ENCODE measurements at places on chromosomes 4 and X.
A peak's percentile ranks its signal among the peaks of the same experiment; 100 is the strongest.

GRCh38 chr4:74087481-74087880 lies 11.5 kb downstream of the CXCL2 start:
- no peak for DNase-seq

GRCh38 chr4:148800336-148800885 lies 358.2 kb upstream of the NR3C2 start:
- DNase-seq: no peak

DNA sequence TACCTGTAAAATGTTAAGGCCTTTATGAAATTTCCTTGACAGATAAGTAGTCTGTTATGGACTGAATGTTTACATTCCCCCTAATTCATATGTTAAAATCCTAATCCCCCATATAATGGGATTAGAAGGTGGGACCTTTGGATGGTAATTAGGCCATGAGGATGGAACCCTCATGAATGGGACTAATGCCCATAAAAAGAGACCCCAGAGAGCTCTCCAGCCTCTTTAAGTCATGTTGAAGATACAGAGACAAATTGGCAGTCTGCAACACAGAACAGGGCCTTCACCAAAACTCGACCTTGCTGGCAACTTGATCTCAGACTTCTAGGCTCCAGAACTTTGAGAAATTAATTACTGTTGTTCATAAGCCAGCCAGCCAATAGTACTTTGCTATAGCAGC lies 1344.5 kb upstream of the PCDH7 start:
- DNase-seq: no peak

DNA sequence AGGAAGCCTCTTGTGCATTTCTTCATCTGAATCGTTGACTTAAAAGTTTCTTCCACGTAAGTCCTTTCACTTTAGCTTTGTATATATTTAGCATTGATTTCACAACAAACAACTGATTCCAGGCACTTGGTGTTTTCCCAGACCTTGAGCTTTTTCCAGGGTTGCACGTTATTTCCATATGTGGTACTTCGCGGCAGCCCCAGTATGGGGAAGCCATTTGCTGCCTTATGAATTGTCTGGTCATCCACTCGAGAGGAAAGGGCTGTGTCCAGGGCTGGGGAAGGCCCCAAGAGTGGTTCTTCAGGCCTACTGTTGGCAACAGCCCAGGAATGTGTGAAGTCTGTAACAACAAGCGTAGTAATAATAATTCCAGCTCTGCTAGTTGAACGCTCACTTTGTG lies 2.8 kb upstream of the TLR8 start:
- peak; percentile 50 for DNase-seq

DNA sequence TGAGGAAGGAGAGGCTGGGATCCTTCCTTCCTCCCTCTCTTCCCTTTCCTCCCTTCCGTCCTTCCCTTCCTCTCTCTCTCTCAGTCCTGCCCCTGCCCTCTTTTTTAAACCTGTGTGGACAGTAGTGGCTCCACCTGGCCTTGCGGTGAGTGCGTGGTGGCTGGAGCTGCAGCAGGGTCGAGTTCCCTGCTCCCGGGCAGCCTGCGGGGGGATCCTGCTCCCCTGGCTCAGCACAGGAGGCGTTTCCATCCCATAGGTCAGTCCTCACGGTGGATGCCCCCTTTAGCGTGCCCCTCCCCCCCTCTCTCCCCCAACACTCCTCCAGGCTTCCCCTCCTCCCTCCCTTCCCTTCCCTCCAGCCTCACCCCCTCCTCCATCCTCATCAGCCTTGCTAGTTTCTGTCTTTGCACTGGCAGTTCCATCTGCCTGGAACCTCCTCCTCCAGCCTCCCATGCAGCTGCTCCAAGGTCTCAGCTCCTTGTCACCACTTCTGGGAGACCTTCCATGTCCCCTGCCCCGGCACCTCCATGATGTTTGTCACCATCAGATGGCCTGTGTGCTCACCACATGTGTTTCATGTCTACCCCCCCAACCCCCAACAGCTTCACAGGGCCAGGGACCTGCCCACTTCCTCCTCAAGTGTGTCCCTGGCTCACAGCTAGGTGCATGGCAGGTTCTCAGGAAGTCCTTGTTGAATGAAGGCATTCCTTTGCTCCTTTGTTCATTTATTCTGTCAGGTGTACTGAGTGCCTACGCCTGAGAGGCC lies 68.4 kb downstream of the PSAPL1 start:
- DNase-seq: no peak

GRCh38 chrX:72083291-72083690 lies 48.4 kb downstream of the RTL5 start:
- no peak for DNase-seq

GRCh38 chrX:48086082-48086481 lies 14.6 kb upstream of the ZNF630 start:
- no peak for DNase-seq

DNA sequence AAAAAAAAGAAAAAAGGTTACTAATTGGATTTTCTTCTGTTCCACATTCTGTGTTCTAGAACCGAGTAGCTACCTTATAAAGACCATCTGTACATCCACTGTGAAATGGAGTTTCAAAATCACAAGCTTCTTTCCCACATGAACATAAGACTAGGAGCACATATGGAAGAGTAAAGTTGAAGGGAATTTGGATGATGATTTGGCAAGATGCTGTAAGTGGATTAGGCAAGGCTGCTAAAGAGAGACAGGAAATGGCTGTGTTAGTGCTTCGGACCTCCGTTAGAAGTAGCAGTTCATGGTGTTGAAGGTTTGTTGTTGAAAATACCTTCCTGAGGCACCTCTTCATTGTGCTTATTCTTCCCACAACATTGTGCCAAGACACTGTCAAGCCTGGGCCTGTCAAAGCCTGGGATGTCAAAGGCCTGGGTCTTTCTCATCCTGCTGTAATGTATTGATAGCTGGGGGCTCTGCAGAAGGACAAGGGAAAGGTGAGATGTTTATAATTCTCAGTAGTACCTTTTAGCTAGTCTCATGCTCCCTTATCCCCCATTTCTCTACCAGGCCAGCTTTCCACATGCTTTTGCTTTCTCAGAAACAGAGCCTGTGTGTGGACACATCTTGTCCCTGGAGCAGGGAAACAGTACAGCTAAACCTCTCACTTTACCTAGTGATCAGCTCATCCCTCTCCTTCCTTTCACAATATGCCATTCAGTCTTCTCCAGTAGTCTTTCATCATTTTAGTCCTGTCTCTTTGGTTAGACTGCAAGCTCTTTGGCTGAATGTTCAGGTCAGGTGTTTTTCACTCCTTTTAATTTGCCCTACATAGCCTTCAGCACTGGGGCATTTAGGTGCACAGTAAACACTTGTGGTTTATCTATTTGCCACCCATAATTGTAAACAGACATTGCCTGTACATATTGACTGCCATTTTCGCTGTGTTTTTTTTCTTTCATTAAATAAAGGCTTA lies 37.9 kb upstream of the CYP2U1 start:
- peak; percentile 72 for DNase-seq

DNA sequence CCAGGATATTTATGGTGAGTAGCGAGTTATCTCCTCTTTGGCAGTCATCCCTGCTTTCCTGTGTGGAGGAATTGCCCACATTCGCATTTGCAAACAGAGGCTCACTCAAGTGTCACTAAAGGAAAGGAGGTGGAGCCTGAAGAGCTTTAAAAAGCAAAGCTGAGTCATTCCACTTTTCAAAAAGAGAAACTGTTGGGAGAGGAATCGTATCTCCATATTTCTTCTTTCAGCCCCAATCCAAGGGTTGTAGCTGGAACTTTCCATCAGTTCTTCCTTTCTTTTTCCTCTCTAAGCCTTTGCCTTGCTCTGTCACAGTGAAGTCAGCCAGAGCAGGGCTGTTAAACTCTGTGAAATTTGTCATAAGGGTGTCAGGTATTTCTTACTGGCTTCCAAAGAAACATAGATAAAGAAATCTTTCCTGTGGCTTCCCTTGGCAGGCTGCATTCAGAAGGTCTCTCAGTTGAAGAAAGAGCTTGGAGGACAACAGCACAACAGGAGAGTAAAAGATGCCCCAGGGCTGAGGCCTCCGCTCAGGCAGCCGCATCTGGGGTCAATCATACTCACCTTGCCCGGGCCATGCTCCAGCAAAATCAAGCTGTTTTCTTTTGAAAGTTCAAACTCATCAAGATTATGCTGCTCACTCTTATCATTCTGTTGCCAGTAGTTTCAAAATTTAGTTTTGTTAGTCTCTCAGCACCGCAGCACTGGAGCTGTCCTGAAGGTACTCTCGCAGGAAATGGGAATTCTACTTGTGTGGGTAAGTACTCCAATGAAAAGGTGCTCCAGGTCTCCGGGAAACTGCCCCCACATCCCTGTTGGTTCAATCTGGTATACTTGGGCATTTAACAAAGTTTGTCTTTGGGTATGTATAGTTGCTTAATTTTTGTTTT lies at the start of gene EGF:
Gene EGF (plus strand): TSS at position 178 of the 890 bp plus-strand sequence. CDS start 453 bp downstream, at position 631.
- DNase-seq: peak; percentile 48

- peak; percentile 61 for DNase-seq
These were observed 16.3 kb downstream of the MAML3 start for GRCh38 chr4:140137671-140138070.

DNA sequence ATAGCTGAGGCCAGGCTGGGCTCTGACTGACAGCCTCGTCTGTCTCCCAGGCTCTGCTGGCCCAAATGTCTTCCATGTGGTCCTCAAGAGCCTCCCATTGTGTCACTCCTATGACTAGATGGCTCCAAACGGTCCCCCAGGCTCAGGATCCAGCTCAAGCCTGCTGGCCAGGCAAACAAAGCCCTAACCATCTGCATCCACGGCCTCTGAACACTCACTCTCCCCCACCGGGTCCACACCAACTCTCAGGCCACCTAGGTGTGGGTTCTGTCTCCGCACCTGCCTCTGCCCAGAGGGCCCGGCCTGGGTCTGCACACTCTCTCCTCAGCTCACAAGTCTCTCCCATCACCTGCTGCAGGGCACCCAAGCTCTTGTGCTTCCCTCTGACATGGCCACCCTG lies 52.9 kb downstream of the JAKMIP1 start:
- no peak for DNase-seq

DNA sequence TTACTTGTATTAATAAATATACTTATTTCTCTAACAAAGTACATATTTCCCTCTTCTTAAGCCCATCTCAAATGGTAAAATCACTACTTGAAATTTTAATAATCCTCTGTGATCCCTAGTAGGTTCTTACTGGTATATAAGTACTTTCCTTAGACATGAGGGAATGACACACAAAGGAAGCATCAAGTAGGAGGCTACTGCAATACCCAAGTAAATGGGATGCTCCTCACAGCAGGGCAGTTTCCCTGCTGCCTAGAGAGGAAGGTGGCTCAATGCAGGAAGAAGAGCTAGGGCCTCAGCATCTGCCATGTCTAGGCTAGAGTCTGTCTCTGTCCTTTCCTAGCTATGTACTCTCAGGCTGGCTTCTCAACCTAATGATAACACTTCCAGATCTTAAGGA lies 122.1 kb upstream of the DIPK2B start:
- DNase-seq: peak; percentile 46

- DNase-seq: no peak
These were observed 36.0 kb downstream of the P2RY8 start for GRCh38 chrX:1500701-1501624.

DNA sequence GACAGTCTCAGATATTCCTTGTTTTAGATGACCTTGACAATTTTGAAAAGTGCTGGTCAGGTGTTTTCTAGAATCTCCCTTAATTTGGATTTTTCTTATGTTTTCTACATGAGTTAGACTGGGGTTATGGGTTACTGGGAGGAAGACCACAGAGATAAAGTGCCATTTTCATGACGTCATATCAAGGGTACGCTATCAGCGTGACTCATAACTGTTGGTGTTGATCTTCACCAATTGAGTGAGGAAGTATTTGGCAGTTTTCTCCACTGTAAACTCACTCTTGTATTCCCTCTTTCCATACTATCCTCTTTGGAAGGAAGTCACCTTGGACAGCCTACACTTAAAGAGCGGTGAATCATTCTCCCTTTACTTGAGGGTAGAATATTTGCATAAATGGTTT lies 56.9 kb downstream of the MAGEC1 start:
- DNase-seq: no peak

GRCh38 chr4:94454405-94454804 lies 2.7 kb downstream of the PDLIM5 start:
- no peak for DNase-seq

GRCh38 chr4:62324215-62324614 lies 1124.1 kb downstream of the ADGRL3 start:
- no peak for DNase-seq

DNA sequence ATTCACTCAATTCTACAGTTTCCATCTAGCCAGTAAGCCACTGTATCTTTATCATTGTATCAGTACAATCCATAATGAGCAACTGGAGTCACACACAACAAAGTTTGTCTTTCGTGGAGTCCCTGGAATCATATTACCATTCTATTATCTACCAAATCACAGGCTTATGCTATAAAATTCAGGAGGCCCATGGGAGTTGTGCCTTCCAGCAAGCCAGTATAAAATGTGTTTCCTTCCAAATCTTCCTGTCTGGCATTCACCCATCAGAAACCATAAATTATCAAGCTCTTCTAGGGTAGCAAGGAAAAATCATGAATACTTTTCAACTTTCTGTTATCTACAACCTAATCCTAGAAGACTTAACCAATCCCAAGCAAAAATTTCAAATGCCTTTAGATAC lies 1383.3 kb upstream of the PCDH7 start:
- no peak for DNase-seq

DNA sequence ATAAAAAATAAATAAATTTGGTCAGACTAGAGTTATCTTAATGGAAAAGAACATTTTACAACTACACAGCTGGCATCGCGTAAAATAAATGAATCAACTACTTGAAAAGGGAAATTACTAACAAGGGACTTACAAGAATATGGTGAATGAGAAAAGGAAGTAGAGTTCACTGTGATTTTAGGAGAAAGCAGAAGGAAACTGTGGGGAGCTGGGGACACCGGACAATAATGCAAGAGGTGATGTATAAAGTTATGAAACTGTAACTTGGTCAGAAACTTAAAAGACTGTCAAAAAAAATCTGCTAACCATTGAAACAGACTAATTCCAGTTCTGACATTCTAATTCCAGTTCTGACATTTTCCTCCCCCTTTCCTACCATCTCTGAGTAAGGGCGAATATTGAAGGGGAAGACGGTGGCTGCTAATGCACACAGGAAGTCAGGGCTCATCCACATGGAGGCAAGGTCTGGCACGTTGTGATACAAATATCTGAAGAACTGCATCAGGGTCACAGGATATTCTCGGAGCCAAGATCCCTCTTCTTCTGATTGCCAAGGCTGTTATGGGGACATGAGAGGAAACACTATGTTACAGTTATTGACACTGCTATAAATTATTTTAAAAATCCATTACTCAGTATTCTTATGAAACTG lies 170.5 kb downstream of the CDS1 start:
- peak; percentile 34 for DNase-seq

DNA sequence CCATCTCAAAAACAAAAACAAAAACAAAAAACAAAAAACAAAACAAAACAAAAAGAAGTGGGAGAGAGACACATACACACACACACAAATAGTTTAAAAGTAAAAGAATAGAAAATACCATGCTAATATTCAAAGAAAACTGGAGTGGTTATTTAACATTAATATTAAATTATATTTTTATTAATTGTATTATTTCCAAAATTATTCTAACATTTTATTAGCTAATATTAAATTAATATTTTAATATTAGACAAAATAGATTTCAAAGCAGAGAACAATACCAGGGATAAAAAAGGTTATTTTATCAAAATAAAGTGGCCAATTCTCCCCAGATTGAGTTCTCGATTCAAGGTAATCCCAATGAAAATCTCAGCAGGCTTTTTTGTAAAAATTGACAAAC lies 90.9 kb downstream of the NAT8L start:
- DNase-seq: no peak
